Right ventricle myocardium inferior (tissue), 1 donor: ENCODE measurements at places on chromosomes 11 and 22. TPM values are rescaled to one million over a fixed set of nuclear protein-coding genes. Genes with fewer than 3 reads are reported as not detected.

DNA sequence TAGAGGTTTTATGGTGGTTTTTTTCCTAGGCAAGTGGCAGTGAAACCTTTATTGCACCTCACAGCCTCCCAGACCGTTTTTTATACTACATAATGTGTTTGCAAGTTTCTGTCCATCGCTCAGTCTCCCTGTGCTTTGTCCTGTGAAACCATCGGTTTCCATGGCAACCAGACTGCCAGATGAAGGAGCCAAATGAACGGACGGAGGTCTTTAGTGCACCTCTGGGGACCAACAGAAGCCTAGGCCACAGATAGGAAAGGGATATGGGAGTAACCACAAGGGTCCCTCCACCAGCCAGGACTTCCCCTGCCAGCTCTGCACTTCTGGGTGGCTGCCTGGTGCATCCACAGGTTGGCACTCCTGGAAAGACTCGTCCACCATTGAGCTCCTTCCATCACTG, 165.0 kb downstream of the CHST1 start:
- no peak for DNase-seq

DNA sequence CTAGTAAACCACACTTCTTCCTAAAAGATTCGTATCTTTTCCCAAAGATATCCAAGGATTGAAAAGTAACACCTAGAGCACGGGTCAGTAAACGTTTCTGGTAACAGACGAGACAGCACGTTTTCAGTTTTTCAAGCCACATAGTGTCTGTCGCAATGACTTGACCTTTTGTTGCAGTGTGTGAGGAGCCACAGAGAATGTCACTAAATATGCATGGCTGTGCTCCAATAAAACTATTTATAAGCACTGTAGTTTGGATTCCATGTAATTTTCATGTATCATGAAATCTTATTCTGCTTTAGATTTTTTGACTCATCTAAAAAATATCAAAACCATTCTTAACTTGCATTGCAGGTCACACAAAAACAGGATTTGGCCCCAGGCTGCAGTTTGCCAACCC, 18.3 kb upstream of the MICAL3 start:
- no peak for DNase-seq

DNA sequence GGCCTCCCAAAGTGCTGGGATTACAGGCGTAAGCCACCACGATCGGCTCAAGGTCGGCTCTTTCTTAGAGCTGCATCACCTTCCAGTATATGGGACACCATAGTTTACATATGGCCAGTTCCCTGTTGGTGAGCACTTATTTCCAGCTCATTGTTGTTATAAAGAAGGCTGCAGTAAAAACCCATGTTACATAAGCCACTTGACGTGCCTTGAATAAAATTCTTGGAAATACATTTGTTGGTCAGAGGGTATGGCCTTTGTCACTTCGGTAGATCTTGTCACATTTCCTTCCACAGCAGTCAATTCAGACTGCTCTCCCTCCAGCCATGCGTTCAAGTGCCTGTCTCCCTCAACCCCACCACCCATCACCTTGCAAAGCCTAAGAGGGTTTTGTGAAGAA, 92.9 kb downstream of the PRR5L start:
- DNase-seq, result no peak

DNA sequence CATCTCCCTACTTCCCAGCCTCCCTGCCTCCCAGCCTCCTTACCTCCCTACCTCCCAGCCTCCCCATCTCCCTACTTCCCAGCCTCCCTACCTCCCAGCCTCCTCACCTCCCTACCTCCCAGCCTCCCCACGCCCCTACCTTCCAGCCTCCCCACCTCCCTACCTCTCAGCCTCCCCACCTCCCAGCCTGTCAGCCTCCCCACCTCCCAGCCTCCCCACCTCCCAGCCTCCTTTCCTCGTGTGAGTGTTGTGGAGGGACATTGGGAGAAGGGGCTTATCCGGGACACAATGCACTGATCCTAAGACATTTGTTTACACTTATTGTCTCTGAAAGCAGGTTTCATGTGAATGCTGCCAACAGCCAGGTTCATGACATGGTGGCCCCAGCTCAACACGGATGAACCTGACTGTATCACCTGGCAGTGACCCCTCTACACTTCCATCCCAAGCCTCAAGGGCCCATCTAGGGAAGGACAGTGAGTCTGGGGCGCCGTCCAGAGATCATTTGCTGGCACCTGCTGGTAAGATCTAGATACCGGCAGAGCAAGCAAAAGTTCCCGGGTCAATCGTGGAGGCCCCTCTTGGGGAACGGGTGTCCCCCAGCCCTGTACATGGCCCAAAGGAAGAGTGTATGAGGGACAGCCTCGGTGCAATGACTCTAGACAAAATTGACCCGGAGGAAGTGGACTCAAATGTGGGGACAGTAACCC, 34.5 kb upstream of the TH start:
- no peak for DNase-seq

DNA sequence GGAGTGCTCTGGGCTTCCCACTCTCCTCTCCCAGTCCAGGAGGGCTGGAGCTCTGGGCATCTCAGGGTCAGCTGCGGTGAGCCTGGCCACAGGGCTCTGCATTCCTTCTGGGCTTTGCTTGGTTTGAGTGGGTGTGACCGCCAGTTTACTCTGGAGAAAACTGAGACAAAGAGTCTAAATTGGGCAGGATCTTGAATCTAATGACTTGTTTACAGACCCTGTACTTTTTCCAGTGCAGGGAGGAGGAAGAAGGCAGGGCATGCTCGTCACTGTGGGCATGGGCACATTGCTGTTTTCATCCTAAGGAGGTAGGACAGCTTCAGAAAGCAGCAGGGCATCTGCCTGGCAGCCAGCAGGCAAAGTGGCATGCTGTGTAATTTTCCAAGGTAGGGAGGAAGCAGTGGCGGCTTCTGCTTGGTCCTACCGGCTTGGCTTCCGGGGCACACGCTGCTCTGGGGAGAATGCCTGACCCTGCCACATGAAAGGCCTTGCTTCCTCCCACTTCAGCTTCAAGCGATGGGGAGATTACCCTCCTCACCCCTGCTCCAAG, 22.9 kb downstream of the FLI1 start:
- no peak for DNase-seq

DNA sequence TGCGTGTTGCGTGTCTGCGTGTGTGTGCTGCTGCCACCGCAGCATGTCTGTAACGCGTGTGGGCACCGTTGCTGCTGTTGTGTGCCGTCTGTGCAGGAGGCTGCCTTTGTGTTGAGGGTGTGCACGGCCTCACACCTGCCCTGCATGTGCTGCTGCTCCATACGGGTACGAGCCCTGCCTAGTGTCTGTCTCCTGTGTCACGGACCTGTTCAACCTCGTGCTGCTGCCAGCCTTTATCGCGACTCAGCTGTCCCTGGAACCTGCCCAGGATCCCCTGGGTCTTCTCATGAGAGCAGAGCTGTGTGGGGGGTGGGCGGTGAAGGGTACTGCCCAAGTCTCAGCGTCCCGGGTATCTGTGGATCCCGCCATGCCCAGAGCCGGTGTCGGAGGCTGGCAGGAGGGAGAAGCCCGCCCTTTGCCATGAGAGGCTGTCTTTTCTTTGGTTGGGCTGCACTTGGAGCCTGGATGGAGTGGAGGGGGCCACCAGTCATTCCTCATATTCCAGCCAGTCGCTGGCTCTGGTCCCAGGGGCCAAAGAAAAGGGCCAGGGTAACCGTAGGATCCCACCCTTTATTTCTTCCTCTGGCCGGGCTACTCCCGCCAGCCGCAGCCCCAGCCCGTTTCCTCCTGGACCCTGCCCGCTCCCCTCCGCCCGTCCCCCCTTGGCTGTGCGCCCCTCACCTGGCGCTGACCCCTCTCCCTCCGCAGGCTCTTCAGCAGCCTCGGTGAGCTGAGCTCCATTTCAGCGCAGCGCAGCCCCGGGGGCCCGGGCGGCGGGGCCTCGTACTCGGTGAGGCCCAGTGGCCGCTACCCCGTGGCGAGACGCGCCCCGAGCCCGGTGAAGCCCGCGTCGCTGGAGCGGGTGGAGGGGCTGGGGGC, 7.8 kb upstream of the ACR start:
- peak; percentile 45 for DNase-seq

The TXN2 gene
- total RNA-seq, result 127 TPM
